Stomach (tissue), 19 donors: ENCODE measurements at places on chromosomes 12 and 14. TPM values are rescaled to one million over a fixed set of nuclear protein-coding genes. Genes with fewer than 3 reads are reported as not detected.

Gene CPNE6
- total RNA-seq: not detected

Gene PIWIL1
- not detected for total RNA-seq

DNA sequence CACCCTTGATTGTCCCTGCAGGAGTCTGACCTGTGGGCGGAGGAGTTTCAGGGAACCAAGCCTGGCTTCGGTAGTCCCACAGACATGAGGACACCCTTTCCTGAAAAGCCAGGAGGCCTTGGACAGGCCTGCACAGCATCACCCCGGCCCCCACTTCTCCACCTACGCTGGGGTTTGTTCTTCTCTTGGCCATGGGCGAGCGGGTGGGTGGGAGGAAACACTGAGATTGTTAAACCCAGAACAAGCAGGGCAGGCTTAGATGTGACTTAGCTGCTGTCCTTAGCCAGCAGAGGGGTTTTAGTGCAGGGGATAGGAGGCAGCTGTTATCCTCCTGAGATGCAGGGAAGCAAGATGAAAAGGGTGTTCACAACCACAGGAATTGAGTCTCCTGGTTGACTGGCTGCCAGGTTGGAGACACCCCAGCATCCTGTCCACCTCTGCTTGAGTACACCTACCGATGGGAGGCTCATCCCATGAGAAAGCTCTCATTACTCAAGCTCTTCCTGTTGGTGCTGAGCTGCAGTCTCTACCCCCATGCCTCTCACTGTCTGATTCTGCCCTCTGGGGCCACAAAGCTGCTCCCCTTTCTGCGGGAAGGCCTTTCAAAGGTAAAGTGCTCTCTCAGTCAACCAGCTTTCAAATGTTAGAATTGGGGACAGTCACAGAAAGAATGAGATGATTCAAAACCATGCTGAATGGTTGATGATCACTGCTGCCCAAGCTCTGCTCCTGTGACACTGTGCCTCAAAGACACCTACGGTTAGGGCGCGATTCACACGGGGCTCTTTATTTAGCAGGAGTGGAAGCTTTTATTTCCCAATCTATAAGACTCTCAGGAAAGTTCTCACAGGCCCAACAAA lies 86.3 kb downstream of the IRF2BPL start:
- H3K27ac ChIP-seq: no peak overlapping the region
- DNase-seq: no peak
- no peak overlapping the region for H3K4me3 ChIP-seq
- H3K36me3 ChIP-seq: no peaks in the 10 kb centered on the region
- H3K27me3 ChIP-seq: no peaks in the 10 kb centered on the region
- peaks cover 28% of the 10 kb centered on the region for H3K4me1 ChIP-seq

Gene SYT10
- total RNA-seq: 0.14 TPM

DNA sequence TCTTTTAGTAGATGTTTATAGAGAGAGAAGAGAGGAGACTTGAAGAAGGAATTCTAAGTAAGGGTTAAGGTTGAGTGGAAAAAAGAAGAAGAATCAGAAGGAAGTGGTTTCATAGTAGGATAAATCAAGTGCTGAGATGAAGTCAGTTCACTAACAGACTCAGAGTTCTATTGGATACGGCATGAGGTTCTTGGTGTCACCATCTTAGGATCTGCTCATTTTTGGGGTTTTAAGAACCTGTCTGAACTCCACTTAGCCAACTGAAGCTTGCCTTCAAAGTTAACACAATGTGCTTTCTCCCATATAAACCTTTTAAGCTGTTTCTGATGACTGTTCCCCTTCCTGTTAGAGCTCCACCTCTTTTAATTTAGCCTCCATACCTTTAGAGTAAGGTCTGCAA lies 152.6 kb downstream of the PRKCH start:
- H3K27me3 ChIP-seq: no peaks in the 10 kb centered on the region
- H3K36me3 ChIP-seq: no peaks in the 10 kb centered on the region

DNA sequence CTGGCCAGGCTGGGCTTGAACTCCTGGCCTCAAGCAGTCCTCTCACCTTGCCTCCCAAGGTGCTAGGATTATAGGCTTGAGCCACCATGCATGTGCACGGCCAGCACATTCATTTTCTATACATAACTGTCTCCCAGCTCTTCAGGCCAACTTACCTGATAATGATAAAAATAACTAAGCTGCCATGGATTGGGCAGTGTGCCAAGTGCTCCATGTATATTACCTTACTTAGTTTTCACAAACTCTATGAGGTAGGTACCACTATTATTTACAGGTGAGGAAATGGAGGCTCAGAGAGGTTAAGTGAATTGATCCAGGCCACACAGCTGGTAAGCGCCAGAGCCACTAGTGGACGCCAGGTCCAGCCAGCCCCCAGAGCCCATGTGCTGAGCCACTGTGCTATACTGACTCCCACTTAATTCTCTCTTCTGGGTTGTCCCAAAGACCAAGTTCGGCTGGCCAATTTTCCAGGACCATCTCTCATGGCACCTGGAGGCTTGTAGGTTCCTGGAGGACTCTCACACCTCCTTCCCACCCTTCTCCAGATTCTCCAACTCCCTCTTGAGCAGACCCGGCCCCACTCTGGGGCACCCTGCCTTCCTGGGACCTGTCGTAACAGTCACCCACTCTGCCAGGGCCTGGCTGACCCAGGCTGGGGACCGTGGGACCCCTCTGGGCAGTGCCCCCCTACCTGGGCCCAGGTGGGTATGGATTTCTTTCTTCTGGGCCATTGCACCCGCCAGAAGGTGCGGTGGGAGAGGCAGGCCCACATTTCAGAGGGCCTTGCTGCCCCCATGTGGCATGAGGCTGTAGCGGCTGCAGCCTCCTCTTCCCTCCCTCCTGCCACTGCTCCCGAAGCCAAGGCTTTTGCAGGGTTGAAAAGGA lies 30.2 kb upstream of the CIPC start:
- H3K4me1 ChIP-seq: peaks cover 14% of the 10 kb centered on the region
- no peaks in the 10 kb centered on the region for H3K36me3 ChIP-seq
- H3K27me3 ChIP-seq: no peaks in the 10 kb centered on the region
- no peak overlapping the region for H3K27ac ChIP-seq
- H3K4me3 ChIP-seq: no peak overlapping the region
- DNase-seq: peak; percentile 91

DNA sequence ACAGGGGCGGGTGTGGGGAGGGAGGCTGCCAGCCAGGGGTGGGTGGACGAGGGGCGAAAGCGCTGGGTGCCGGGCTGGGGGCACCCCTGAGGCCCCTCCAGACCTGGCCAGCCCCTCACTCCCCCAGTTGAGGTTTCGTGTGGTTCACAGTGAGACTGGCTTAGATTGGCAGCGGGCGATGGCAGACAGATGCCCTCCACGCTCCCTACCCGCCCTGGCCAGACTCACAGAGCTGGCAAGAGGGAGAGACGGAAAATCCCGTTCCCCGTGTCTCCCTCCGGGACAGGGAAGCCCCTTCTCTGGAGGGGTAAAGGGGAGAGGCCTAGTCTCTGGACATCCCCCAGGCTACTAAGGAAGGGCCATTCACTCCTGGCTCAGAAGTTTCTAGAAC lies 33.2 kb upstream of the VPS37B start:
- no peaks in the 10 kb centered on the region for H3K27me3 ChIP-seq
- H3K4me1 ChIP-seq: no peaks in the 10 kb centered on the region
- H3K27ac ChIP-seq: no peak overlapping the region
- H3K4me3 ChIP-seq: no peak overlapping the region

GRCh38 chr12:30696486-30696885 lies 817 bp upstream of the IPO8 start:
- peaks cover 31% of the 10 kb centered on the region for H3K4me1 ChIP-seq
- no peaks in the 10 kb centered on the region for H3K27me3 ChIP-seq
- DNase-seq: no peak

- no peaks in the 10 kb centered on the region for H3K27me3 ChIP-seq
- H3K4me1 ChIP-seq: peaks cover 5% of the 10 kb centered on the region
- H3K27ac ChIP-seq: peak overlapping the region; percentile 55
- H3K36me3 ChIP-seq: no peaks in the 10 kb centered on the region
Observed at GRCh38 chr14:53509276-53510244, 356.4 kb upstream of the DDHD1 start.

- no peak overlapping the region for H3K27ac ChIP-seq
- H3K36me3 ChIP-seq: no peaks in the 10 kb centered on the region
- no peaks in the 10 kb centered on the region for H3K4me1 ChIP-seq
- no peak for DNase-seq
- no peak overlapping the region for H3K4me3 ChIP-seq
Observed at GRCh38 chr12:9372202-9372601, 164.0 kb upstream of the PZP start.

DNA sequence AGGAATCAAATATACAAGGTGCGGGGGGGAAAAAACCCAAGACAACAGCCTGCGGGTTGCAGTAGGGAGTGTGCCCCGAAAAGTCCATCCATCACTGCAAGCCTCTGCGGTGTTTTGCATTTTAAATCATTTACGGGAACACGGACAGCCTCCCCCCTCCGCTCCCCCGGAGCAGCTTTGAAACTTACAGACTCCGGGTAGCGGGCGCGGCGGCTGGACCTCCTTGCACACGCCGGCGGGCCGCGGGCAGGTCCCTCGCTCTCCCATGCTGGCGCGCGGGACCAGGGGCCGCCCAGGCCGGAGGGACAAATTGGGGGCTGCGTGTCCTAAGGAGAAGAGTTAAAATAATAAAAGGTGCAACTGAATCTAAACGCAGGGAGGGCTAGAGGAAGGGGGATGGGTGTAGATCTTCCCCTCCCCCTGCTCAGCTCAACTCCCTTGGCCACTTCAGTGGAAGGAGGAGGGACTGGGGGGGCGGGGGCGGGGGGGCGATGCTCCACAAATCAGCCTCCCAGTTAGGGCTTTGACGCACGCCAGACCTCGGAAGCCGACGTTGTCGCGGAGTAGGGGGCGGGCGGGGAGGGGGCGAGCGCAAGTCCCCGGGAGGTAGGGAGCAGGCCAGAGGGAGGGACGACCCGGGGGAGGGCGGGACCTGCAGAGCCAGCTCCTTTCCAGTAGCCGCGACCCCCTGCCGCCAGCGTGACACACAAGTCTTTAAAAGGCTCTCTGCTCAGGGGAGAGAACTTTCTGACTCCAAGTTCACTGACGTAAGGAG lies at the start of gene KCNJ8:
TSS of gene KCNJ8 (minus strand) at position 349 of the 775 bp plus-strand sequence. CDS start 1,090 bp downstream, outside the sequence.
- no peaks in the 10 kb centered on the region for H3K27me3 ChIP-seq
- peak within 1 kb of the TSS; percentile 92 for H3K27ac ChIP-seq
- peaks cover 29% of the 10 kb centered on the region for H3K4me1 ChIP-seq
- peaks cover 1% of the 10 kb centered on the region for H3K36me3 ChIP-seq

Gene SIX6
- not detected for total RNA-seq

Gene OTUB2
- total RNA-seq: 0.45 TPM

Gene RDH11
- total RNA-seq: 14.2 TPM

DNA sequence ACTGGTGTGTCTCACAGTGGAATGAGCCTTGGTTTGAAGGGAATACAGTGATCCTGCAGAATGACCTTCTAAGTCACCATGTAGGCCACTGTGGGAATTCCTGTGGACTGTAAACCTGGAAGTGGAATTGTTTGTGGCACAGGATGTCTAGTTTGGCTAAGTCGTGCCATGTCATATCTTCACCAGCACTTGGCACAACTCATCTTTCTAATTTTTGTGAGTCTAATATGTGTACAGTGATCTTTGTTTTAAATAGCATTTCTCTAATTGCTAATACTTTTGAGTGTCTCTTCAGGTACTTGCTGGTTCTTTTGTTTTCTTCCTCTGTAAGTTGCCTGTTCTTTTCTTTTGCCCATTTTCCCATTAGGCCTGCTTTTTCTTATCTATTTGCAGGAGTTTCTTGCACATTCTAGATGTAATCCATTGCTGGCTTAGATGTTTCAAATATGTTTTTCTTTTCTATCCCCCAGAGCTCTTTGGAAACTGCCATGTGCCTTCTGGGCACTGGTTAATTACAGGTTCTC lies 112.7 kb downstream of the VRK1 start:
- DNase-seq: no peak
- H3K4me1 ChIP-seq: no peaks in the 10 kb centered on the region
- H3K36me3 ChIP-seq: no peaks in the 10 kb centered on the region
- H3K27me3 ChIP-seq: no peaks in the 10 kb centered on the region
- no peak overlapping the region for H3K27ac ChIP-seq

Gene SSPN
- 23.3 TPM for total RNA-seq

DNA sequence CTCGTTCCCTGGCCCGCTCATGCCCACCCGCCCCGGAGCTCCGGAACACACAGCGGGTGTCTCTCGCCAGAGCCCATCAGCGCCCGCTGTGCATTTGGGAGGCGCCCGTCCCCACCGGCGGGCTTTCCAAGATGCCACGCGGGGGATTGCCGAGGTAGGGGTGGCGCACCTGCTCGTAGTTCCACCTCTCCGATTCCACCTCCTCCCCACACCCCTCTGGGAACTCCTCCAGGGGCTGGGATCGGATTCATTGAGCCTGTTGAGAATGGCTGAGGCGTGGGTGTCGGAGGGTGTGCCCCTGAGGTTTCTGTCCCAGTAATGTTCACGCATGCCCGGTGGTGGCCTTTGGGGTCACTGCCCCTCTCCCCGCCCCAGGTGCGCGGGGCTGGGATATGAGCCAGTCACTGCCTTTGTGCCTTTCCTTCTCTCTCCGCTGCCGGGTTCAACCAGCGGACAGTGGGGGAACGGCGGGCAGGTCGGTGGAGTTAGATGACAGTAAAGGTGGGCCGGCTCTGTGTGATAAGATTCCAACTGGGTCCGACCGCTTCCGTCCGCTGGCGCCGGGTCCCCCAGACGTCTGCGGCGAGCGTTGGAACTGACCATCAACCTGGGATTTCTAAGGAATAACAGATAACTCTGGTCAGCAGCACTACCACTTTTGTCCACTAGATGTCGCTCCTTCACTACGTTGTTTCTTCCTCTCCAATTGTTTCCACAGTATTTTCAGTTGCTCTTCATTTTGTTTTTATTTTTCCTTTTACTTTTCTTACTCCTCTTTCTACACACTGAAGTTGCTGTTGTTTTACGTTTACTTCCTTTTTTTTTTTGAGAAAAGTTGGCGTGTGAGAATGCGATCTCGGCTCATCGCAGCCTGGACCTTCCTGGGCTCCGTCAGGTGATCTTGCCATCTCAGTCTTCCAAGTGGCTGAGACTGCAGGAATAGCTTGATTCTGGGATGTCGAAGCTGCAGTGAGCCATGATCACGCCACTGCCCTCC lies 178.1 kb upstream of the ALG10B start:
- peaks cover 8% of the 10 kb centered on the region for H3K4me1 ChIP-seq
- DNase-seq: peak; percentile 82
- peaks cover 16% of the 10 kb centered on the region for H3K27me3 ChIP-seq
- peak overlapping the region; percentile 49 for H3K4me3 ChIP-seq
- peak overlapping the region; percentile 23 for H3K27ac ChIP-seq

DNA sequence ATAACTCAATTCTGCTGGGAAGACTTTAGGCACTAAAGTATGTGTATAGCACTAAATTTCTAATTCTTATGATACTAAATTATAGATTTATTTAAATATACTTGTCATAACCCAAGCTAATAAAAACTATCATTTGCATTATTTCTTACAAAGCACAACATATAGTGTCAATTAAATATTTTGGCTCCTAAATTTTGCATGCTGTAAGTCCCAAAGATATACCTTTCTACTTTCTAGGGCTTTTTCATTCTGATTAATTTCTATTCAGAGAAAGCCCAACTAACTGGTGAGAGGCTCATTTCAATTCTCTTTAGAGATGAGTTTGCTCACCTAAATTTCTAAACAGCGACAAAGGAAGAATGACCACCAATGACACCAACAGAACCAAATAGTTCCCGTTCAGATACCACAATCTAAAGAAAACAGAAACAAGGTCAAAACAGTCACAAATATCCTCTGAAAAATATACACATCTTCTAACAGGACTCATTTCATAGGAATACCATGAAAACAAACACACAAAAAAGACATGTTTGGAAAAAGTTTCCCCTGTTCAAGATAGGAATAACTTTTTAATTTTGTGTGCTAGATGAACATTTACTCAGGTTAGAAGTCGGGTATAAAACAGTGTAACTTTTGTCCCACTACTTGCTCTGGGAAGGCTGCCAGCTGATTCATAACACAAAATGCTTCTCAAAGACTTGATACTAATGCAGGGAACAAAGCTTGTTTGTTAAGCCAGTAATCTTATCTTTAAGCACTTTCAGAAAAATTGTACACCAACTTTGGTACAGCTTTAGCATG lies 7.6 kb downstream of the SLC38A2 start:
- peak overlapping the region; percentile 99 for H3K27ac ChIP-seq
- peaks cover 89% of the 10 kb centered on the region for H3K4me1 ChIP-seq
- peaks cover 93% of the 10 kb centered on the region for H3K36me3 ChIP-seq
- no peaks in the 10 kb centered on the region for H3K27me3 ChIP-seq
- DNase-seq: peak; percentile 91
- H3K4me3 ChIP-seq: peak overlapping the region; percentile 98

Gene IL31
- not detected for total RNA-seq
